ENCODE measurements at places on chromosomes 5 and 9. TPM values are rescaled to one million over a fixed set of nuclear protein-coding genes. Genes with fewer than 3 reads are reported as not detected.

ARID3C gene
- polyA plus RNA-seq: not detected

ARHGEF39 gene
- polyA plus RNA-seq: not detected

UNC13B gene
- 6.6 TPM for polyA plus RNA-seq

CMBL gene
- polyA plus RNA-seq: 16.6 TPM

LCN1 gene
- polyA plus RNA-seq: not detected

GFI1B gene
- not detected for polyA plus RNA-seq

ANKRD18B gene
- 7.4 TPM for polyA plus RNA-seq

All from Purkinje cell (primary cell).